ENCODE measurements at places on chromosomes 2 and 18.

DNA sequence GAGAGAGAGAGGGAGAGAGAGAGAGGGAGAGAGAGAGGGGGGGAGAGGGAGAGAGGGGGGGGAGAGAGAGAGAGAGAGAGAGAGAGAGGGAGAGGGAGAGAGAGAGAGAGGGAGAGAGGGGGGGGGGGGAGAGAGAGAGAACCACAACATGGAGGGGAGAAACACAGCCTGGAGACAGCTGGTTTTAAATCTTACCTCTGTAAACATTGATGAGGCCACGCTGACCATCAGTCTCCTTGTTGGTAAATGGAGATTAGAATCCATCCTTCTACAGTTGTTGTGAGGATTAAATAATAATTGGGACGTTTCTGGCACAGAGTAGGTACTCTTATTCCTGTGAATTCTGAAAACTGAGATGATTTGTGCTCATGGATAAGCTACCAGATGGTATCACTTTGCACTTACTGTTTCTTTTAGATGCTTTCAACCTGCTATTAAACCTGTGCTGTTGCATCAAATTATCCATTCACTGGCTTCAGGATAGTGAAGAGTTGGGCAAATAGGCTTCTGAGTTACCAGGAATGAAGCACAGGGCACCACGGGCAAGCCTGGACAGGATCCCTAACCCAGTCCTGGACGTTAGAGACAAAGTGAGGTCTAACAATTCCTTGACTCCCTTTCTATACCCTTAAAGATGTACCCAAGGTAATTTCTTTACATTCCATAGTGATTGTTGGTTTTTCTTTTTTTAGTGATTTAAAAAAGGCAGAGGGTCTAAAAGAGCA, 318.1 kb downstream of the ZNF521 start:
- no peak for DNase-seq

- DNase-seq: no peak
Measured at GRCh38 chr18:23585897-23586248, 433 bp downstream of the NPC1 start.

- no peak for DNase-seq
Measured at GRCh38 chr18:48879008-48879431, 71.7 kb downstream of the SMAD7 start.

DNA sequence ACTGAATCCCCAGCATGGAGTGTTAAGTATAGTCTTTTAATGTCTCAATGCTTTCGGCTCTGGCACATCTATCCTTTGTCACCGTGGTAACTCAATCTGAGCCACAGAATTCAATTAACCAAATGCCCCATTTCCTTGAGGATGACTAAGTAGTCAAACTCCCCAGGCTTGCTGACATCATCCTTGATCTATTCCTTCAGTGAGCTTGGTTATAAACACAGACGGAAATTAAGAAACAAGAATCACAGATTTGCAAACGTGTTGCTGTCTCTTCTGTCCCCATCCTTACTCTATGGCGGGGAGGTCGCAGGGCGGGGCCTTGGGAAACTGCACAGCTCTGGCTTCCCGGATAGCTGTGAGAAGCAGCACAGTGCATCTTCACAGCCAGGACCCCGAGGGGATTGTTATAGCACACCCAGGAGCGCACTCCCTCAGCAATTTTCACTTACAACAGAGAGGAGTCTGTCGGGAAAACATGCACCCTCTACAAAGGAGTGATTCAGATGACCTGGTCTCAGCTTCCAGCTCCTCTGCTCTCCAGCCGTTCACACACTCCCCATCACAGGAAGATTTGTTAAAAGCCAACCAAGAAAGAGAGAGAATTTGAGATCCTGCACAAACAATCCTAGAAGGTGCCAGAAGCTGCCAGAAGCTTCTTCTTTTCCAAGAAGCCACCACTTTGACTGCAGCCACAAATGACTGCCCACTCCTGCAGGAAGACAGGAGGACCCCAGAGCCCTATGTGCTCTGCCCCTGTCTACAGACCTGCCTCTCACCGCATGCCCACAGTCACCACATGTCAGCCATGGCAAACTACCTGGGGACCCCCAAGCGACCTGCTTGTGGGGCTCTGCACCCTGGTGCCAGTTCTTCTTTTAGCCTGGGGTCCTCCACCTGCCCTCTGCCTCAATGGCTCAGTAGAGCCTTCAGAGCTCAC, 44.9 kb upstream of the YWHAQ start:
- DNase-seq: no peak

DNA sequence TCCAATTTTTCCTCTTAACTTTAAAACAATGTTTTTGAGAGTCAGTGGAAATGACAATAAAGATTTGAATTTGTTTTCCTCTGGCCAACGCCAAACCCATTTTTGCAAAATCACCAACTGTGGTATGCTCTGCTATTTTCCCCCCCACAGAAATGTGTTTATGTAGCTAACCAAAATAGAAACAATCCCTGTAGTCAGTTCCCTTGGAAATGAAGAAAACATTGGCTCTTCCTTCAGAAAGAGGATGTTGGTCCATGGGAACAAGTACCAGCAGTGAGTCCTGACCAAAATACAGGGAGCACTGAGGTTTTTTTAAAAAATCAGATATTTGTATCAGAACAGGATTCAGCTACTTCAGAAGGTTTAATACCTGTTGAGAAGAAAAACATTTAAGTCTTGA, 65.3 kb downstream of the SLC40A1 start:
- DNase-seq: no peak

- DNase-seq: peak; percentile 81
Measured at GRCh38 chr18:54679318-54680149, 88.5 kb downstream of the DYNAP start.

- no peak for DNase-seq
Measured at GRCh38 chr2:231146665-231147064, 21.8 kb upstream of the HTR2B start.

DNA sequence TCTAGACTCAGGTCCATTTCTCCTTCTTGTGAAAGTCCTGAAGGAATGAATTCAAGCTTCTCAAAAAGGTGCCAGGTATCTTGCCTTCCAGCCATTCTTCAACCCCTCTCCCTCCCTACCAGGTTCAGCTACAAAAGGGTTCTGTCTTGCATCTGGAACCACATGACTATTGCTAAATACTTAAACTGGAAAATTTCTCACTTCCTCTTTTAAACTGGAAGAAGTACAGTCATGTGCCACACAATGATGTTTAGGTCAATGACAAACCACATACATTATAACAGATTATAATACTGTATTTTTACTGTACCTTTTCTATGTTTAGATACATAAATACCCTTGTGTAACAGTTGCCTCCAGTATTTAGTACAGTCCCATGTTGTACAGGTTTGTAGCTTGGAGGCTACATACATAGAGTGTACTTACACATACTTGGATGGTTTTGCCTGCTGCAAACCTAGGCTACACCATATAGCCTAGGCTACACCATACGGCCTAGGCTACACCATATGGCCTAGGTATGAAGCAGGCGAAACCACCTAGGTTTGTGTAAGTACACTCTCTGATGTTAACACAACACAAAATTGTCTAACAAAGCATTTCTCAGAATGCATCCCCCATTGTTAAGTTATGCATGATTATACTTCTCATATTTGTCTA, 142.0 kb upstream of the DNMT3A start:
- no peak for DNase-seq

DNA sequence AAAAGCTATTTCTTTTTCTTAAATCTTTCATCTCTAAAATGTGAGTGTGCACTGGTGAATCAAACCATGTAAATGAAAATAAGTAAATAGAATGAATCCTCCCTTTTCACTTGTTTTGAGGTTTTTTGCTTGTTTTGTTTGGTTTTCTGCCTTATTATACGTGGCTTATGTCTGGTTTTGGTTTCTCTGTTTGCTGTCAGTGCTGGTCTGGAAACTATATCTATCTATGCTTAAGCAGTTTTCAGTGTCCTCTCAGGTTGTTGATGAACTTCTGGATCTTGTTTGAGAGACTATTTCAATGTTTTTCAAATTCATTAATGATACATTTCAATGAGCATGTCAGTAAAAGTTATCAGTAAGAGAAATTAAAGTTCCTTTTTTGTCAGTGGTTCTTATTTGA, 48.1 kb upstream of the TNFRSF11A start:
- DNase-seq: no peak

DNA sequence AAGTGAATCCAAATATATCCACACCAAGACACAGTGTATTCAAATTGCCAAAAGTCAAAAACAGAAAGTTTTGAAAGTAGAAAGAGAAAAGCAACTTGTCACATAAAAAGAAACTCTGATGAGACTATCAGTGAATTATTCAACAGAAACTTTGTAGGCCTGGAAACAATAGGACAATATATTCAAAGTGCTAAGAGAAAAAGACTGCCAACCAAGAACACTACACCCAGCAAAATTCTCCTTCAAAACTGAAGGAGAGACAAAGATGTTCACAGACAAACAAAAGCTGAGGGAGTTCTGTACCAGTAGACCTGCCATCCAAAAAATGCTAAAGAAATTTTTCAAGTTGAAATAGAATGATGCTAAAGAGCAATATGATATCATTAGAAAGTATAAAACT, 69.6 kb downstream of the GYPC start:
- DNase-seq: no peak

DNA sequence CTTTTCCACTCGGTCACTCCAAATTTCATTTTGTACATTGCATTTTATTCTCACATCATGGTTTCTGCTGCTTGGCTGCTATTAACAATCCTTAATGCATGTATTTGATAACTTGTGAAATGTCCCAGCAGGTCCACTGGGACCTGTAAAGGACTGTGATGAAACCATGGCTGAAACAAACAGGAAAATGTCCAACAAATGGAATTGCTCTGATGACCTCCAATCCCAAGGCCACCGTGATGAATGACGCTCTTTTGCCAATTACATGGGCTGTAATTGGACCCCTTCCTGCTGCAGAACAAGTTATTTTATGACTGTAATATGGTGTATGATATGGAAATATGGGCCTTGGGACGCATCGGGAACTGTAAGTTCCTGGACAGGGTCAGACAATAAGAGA, 224.2 kb upstream of the CXCR4 start:
- DNase-seq: no peak

DNA sequence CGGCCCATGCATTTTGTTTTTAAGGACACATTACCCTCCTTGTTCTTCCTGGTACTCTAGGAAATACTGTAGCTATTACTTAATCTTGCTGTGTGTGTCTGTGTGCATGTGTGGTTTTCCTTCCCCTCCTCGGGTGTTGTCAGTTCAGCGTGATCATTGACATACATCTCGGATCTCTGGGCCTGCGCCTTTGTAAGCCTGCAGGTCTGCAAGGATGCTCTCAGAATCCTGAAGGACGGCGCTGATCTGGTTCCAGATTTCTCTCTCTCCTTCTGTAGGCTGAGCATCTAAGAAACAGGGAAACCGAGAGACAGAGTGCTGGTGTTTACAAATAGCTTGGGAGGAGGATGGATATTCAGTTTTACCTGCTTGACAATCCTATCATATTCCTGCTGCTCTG, 100.2 kb downstream of the CYRIA start:
- DNase-seq: no peak

DNA sequence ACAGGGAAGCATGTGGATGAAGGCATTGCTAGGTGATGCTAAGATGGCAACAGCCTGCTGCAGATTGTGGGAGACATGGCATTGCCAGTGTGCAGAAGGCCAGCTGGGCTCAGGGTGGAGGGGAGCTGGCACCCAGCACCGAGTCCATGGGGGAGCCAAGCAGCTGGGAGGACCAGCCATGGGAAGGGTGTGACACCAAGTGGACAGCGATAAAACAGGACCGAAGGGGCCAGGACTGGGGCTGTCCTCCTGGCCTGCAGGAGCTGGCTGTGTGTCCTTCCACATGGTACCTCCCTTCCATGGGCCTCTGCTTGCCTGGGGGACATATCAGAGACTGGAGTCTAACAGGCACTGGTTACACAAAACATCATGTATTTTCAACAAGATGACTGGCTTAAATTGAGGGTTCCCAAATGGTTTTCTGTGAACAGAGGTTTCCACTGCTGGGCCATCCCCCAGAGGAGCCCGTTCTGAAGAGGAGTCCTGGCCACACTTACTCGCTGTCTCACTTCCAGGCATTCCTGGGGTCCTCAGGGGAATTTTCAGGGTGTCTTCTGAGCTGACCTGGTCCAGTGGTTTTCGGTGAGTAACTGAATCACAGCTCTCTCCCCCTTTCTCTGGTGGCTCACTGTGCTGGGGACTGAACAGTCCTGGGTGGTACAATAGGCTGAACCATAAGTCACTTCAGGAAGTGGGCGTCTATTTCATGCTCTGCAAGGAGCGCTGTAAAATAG, 60.4 kb upstream of the TNP1 start:
- DNase-seq: no peak

- no peak for DNase-seq
Measured at GRCh38 chr2:86673986-86674670, 46.0 kb upstream of the RMND5A start.

DNA sequence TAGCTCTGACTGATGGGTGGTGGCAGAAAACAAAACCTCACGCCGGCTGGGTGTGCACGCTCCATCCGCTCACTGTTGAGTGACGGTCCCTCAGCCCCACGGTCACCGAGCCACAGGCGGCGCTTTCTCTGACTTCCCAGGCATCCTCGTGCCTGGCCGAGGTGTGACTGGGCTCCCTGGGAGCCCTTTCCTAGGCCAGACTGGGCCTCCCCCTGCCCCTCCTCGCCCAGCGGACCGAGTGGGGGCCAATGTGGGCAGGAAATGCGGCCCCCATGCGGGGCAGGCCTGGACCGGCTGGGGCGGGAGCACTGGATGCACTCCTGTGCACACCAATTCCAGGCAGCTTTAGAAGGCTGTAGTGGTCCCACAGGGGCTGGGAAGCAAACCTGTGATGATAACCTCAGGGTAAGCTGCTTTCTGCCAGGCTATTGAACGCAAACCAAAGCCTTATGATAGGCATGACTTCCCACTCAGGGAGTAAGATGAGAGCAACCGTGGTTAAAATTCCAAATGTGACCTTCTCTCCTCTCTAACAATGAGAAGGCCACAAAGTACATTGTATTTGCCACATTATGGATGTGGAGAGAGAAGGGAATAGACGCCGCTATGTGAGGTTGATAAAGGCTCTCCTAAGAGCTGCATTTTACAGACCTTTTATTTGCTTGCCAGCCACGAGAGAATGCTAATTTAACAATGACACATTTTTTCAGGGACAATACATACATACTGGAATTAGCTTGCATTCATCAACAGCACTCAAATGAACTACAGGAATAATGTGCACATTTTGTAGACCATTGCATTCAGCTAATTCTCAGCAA, 83.9 kb upstream of the PGAP1 start:
- DNase-seq: no peak

DNA sequence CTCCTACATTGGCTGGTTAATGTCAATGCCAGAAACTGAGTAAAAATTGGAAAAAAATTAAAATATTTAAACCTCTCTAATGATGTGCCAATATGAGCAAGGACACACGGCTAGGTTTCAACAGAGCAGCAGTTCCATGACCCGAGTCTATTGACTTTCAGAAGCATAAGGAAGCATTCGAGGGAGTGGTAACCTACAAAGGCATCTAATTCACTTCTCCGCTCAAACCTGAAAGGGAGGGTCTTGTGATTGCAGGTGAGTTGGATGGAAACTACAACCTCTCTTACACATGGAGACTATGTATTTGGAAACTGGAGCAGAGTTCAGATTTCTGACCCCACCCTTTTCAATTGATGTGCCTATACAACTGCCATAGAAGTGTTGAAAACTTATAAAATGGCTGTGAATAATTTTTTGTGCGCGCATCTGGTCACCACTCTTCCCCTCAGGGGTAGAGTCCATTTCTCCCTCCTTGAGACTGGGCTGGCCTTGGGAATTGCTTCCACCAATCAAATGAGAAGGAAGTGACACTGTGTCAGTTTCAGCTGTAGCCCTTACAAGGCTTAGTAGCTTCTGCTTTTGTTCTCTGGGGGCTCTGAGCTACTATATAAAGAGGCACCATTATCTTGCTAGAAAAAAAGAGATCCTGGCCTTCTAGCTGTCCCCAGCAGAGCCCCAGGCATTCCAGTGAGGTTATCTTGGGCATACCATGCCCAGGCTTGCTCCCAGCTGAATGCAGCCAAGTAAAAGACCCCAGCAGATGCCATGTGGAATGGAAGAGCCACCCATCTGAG, 278.0 kb downstream of the EPHA4 start:
- DNase-seq: no peak

All from hippocampal formation (tissue), 2 donors.